ENCODE measurements at places on chromosomes 13 and 19.

DNA sequence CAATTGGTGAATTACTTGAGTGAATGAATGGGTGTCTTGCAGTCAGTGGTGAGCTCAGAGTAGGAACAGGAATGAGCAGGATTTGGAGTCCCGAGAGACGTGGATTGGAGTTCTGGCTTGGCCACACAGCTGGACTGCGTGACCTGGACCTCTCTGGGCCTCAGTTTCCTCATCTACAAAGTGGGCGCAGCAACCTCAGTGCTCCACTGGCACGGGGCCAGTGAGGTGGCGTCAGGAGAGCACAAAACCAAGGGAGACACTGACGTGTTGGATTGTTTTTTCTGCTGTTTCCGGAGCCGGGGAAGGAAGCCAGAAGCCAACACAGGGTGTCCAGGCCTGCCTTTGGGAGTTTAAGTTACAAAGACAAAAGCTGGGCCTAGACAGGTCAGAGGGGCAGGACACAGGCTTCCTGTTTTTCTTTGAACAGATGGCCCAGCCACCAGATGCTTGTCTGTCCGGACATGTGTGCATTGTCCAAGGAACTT, 6.5 kb upstream of the DOCK6 start:
- peak; percentile 91 for DNase-seq

DNA sequence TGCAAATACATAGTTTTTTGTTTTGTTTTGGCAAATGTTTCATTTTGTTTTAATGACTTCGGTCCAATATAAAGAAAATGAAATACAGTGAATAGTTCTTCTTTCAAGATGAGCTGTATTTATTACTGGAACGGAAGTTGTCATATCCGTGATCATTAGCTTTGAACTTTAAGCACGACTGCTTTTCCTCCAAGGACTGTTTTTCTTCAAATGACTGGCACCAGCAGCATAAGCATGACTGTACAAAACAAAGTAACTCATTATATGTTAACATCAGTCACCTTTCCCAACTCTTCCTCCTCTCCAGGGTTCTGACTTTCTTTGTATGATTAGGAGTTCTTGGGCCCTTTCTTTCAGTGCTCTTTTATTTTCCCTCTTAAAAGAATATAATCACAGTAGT, 20.5 kb downstream of the EDNRB start:
- no peak for DNase-seq

DNA sequence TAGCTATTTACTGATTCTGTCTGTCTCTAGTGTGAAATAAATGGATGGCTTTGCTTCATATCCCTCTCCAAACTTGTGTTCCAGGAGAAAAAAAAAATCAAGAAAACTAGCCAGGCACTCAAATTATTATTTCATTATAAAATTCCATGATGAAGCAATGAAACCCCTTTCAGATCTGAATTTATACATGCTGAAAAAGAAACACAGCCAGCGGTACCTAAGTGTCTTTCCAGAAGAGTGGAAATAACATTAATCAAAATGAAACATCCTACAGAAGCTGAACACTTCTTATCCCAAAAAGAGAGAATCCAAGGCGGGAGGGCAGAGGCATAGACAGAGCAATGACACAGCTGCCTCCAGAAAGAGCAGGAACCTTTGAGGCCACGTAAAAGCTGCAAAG, 15.9 kb downstream of the ENOX1 start:
- DNase-seq = no peak

GRCh38 chr19:48510421-48511268, 990 bp downstream of the LMTK3 start:
- peak; percentile 61 for DNase-seq

GRCh38 chr19:33268162-33268991, 34.0 kb downstream of the CEBPA start:
- no peak for DNase-seq

- DNase-seq = peak; percentile 82
Measured at GRCh38 chr13:33721724-33722123, 96.2 kb upstream of the RFC3 start.

DNA sequence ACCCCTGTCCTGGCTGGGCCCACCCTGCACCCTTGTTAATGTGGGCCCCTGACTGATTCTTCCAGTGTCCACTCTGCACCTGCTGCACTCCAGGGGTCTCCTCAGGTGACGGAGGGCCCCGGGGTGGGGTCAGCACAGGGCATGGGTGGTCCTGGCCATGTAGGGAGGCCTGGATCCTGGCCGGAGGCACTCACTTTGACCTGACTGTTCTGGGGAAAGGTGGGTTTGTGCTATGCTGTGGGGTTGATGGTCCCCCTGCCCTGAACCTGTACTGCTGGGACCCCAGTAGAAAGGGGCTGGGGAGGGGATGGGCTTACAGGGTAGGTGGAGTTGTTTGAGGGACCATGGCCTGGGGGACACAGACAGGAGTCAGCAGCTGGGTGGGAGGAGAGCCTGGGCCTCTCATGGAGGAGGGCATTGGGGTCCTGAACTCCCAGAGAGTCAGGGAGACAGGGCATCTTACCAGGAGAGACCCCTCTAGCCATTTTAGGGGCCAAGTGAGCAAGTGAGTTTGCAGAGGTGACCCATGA, 25.8 kb upstream of the CEACAM1 start:
- no peak for DNase-seq

DNA sequence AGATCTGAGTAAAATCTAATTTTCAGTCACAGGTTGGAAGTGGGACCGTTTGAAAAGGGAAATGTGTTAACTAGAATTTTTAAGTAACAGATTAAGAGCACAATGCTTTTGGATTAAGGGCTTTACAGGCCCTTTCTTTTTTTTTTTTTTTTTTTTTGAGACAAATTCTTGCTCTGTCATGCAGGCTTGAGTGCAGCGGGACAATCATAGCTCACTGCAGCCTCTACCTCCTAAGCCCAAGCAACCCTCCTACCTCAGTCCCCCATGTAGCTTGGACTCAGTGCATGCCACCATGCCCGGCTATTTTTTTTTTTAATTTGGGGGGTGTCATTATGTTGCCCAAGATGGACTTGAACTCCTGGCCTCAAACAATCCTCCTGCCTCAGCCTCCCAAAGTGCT, 363.7 kb downstream of the LIG4 start:
- no peak for DNase-seq

DNA sequence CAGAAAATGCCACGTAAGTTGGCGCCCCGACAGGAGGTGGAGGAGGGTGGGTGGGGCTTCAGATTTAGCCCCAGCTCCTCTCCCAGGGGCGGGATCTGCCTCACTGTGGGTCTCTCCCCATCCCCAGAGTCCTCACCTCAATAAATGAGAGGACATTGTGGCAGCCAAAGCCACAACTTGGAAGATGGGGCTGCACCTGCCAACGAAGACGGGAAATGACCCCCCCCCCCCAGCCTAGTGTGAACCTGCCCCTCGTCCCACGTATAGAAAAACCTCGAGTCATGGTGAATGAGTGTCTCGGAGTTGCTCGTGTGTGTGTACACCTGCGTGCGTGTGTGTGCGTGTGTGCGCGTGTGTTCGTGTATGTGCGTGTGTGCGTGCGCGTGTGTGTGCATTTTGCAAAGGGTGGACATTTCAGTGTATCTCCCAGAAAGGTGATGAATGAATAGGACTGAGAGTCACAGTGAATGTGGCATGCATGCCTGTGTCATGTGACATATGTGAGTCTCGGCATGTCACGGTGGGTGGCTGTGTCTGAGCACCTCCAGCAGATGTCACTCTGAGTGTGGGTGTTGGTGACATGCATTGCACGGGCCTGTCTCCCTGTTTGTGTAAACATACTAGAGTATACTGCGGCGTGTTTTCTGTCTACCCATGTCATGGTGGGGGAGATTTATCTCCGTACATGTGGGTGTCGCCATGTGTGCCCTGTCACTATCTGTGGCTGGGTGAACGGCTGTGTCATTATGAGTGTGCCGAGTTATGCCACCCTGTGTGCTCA, 1.5 kb upstream of the TRAPPC5 start:
- no peak for DNase-seq

DNA sequence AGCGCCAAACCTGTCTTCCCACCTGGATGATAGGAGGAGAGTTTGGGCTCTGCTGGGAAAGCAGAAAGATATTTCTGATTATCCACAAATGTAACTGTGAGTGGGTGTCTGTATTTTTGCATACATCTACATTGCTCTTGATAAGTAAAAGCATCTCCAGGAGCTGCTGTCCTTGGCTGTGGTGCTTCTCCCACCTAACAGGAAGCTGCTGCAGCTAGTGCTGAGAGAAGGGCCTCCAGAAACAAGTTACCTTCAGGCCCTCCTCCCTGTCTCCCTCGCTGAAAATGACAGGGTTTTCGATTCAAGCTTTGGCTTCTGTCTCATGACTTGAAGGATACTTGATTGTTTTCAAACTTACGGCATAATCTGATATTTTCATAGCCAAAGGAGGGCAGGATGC, 90.1 kb downstream of the FOXO1 start:
- DNase-seq = no peak

DNA sequence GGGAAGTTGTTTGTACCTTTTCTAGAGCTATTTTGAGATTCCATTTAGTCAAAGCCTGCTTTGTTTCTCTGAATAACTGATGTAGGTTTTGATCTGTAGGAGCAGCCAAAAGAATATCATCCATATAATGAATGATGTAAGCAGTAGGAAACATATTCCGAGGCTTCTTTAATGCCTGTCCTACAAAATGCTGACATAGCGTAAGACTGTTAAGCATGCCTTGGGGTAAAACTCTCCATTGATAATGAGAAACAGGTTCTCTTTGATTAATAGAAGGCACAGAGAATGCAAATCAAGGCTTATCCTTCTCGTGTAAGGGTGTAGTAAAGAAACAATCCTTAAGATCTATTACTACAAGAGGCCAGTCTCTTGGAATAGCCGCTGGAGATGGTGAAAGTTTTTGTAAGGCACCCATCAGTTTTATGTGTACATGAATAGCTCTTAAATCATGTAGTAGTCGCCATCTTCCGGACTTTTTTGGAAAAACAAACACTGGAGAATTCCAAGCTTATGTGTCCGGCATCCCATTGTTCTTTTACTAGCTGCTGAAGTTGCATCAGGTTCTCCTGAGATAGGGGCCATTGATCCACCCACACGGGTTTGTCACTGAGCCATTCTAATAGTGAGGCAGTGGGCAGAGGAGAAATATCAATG, 13.5 kb downstream of the FPR3 start:
- DNase-seq = peak; percentile 86

GRCh38 chr19:39133431-39134270, 8.1 kb downstream of the PAK4 start:
- DNase-seq = no peak

- peak; percentile 99 for DNase-seq
Measured at GRCh38 chr19:1490311-1491113, at the start of gene PCSK4. Gene PCSK4, minus strand, starts transcription at chr19:1490350. Its CDS starts 4 bp downstream, at chr19:1490346.

GRCh38 chr13:114152285-114152645, 19.8 kb upstream of the RASA3 start:
- DNase-seq = no peak
